Inflammatory macrophage (primary cell): ENCODE measurements at places on chromosomes 13 and 19.

DNA sequence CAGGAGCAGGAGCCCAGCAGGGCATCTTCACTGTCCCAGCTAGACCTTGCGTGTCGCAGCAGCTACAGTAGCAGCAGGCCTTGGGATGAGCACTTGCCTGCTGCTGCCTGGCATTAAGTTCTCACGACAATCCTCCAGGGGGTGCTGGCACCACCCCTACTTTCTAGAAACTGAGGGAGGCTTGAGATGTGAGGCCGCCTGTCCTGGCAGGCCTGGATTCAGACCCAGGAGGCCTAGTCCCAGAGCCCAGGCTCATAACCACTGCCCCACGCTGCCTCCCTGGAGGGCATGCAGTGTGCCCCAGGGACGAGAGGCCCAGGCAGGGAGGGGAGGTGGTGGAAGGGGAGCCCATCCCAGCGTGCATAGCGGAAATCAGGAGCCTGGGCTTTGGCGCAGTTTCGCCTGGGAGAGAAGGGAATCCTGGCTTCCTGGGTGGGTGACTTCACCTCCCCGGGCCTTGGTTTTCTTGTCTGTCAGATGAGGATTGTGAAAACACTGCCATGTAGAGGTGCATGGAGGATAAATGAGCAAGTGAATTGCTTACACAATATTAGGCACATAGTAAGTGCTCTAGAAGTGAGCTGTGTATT is 26.1 kb downstream of the PPP5C start:
- no peak for DNase-seq

GRCh38 chr19:6234527-6234926 is 45.2 kb downstream of the MLLT1 start:
- DNase-seq = no peak

GRCh38 chr13:43686557-43686956 is 100.2 kb downstream of the ENOX1 start:
- no peak for DNase-seq

- DNase-seq = no peak
Observed at GRCh38 chr13:80313668-80314256, 27.2 kb downstream of the SPRY2 start.
